ENCODE measurements at places on chromosomes 6 and 20.

DNA sequence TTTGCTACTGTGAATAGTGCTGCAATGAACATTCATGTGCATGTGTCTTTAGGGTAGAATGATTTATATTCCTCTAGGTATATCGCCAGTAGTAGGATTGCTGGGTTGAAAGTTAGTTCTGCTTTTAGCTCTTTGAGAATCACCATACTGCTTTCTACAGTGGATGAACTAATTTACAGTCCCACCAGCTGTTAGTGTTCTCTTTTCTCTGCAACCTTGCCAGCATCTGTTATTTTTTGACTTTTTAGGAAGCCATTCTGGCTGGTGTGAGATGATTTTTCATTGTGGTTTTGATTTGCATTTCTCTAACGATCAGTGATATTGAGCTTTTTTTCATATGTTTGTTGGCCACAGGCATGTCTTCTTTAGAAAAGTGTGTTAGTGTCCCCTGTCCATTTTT, 40.0 kb downstream of the PLG start:
- DNase-seq = no peak

DNA sequence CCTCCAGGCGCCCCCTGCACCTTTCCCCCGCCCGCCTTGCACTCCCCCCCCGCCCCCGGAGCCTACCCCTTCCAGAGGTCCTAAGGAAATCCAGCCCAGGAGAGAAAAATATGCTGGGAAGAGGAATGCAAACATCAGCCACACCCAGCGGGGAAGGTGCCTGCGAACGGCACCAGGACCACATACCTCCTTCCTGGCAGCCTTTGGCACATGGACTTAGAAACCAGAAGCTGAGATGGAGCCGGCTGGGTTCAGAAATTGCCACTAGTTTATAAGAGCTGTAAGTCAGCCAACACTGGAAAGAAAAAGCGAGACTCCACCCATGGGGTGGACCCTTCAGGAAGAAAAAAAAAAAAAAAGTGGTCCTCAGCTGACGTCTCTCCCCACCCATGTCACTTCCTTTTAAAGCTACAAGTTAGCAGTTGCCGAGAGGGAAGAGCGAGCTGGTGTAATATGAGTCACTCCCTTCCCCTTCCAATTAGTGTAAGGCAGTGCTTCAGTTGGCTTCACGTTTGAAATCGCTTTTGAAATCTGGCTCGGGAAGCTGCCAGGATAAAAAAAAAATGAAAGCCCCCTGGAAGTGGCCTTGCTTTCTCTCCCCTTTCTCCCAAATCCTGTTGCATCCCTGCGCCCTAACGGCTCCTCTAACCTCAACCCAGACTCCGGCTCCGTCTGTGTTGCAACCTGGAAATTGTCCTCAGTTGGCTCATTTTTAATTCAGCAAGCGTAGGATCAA, at the start of gene AGPAT4:
Gene AGPAT4, minus strand, starts transcription at position 310 of the 736 bp plus-strand sequence. CDS start 41,848 bp downstream, outside the sequence.
- peak; percentile 98 for DNase-seq

DNA sequence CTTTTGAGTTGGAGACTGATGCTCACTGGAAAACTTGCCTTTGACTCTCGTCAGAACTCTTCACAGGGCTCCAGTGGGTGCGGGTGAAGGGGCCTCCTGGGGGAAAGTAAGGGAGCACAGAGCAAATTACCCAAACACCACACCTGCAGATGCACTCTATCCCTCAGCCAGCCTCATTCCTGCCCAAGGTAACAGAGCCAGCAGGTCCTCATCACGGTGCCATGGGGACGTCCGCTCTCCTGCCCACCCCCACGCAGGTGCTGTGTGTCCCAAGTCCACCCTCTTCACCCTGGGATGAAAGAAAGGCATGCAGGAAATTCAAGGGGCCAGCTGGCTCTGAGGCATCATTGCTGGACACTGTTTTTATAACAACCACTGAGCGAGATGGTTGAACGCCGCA, 269.0 kb downstream of the SMOC2 start:
- no peak for DNase-seq

DNA sequence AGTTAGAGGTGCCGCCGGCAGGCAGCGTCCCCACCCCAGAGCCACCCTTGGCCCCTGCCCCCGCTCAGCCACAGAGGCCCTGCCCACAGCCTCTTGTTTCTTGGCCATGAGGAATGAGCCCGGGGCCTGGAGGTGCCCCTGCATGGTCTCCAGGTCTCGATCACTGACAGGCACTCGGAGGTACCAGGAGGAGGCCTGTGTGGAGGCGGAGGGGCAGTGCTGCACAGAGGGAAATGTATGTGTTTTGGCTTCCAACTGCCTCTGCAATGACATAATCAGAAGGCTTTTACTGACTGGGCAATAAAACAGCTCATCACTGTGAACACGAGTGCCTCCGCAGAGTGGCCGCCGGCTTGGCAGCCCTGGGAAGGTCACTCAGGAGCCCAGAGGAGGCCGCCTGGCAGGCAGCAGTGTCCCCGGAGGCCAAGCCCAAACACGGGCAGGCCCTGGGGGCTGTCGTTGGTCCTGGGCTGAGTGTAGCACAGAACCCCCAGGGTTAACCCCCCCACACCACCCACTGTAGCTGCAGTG, 61.1 kb upstream of the GATA5 start:
- DNase-seq = no peak

DNA sequence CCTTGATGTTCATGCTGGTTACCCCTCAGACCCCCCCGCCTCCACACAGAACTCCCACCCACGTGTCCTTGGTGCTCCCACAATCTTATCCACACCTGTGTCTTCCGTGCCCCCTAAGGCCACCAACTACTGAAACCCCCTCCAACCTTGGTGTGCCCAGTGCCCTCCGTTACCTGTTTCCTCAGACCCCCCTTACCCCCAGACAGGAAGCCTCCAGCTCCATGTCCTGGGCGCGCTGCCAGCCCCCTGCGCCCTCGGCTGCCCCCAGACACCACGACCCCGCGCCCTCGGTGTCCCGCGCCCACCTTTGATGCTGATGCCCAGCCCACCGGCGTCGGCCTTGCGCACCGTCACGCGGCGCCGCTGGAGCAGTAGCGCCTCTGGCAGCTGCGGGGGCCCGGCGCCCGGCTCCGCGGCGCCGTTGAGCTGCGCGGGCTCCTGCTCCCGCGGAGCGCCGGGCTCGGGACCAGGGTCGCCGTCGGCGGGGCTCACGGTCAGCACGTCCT, 504 bp downstream of the SNTA1 start:
- peak; percentile 10 for DNase-seq

GRCh38 chr6:148313488-148313887, 29.1 kb upstream of the SASH1 start:
- no peak for DNase-seq

GRCh38 chr20:45470262-45470931, 844 bp downstream of the WFDC2 start:
- no peak for DNase-seq

DNA sequence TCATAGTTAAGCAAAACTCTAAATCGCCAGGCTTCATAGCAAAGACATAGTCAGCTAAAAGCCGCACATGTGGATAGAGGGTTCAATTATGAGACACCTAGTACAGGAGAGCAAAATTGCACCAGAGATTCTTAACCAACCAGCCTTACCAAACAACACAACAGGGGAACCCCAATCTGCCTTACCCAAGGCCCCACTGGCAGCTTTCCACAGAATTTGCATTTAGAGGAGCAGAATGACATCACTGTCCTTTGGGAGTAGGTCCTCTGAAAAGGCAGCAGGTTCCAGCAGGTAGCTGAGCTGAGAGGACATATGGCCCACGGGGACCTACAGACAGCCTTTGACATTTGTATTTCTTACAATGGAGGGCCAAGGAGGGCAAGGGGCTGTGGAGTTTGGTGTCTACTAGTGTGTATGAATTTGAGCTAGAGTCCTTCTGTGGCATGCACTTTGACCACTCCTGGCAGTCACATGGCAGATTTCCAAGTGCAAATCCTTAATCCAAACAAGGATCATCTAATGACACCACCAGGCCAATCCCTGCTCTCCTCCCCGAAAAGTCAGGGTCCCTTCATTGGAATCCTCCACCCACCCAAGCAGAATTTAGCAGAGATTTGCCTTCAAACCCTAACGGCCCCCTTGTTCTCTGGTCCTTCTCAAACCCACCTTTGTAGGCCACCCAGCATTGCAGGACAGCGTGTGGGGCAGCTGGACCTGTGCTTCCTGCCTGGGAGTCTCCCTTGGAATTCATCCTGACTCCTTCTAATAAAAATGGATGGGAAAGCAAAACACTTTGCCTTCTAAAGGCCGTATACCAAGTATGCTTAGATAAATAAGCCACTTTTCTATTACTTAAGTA, 171.2 kb upstream of the SUPT3H start:
- no peak for DNase-seq

- DNase-seq = no peak
These were observed 2.1 kb downstream of the SERPINB9 start for GRCh38 chr6:2900821-2901644.

DNA sequence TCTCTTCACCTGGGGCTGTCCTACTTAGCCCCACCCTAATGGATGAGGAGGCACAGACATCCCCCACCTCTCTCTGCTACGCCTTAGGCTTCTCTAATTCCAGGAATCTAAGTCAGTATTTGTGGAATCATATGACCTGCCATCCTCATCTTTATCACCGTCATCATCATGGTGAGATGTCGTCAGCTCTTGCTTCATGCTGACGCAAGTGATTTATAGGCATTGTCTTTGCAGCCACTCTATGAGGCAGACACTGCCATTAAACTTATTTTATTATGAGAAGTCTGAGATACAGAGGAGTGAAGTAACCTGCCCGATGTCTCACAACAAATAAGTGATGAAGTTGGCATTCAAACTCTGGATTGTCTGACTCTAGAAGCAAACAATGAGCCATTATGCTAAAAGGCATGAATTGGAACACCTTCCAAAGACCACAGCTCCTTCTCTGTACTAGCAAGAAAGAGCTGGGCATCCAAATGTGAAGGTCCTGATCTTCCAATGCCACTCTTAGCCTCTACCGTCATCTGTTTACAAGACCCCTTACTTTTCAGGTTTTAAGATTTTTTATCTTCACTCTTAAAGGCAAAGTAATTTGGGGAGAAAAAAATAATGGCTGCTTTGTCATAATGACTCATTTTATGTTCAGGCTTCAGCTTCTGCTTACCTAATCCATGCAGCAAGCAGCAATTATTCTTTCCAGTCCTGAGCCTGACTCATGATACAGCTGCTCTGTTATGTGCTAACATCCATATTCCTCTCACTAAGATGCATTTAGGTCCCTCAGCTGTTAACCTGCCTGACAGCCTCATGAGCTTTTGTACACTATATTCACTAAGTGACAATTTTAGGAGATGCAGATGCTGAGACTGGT, 113.7 kb upstream of the BCLAF1 start:
- DNase-seq = peak; percentile 93

GRCh38 chr6:145360865-145361264, 374.5 kb downstream of the EPM2A start:
- DNase-seq = no peak

GRCh38 chr6:133288662-133289061, 47.5 kb downstream of the EYA4 start:
- no peak for DNase-seq

- no peak for DNase-seq
These were observed 109.0 kb downstream of the ZFP64 start for GRCh38 chr20:52082612-52083011.

DNA sequence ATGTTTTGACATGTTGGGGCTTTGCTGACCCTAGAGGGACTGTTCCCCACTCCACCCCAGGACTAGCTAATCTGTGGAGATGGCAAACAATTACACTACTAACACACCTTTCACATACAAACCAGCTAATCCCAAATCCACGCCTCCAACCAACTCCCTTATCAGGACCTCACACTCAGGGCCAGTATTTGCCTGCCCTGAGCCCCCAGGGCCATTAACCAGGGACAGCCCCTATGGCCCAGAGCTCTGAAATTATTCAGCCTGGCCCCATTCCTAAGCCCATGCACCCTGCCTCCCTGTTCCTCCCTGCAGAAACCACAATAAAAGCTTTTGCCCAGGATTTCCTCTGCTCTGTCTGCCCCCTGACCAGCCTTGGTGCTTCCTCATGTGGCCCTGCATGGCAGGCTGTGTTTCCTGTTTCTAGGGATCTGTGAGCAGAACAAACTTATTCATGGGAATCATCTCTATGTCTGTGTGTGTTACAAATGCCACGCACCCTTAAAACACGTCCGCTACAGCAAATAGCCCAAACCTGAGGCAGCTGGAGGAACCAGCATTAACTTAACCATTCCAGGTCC, 121.2 kb downstream of the PXDC1 start:
- DNase-seq = no peak

GRCh38 chr6:107982486-107982885, 24.5 kb upstream of the SEC63 start:
- DNase-seq = no peak

GRCh38 chr6:135037541-135037940, 17.1 kb downstream of the HBS1L start:
- DNase-seq = no peak

DNA sequence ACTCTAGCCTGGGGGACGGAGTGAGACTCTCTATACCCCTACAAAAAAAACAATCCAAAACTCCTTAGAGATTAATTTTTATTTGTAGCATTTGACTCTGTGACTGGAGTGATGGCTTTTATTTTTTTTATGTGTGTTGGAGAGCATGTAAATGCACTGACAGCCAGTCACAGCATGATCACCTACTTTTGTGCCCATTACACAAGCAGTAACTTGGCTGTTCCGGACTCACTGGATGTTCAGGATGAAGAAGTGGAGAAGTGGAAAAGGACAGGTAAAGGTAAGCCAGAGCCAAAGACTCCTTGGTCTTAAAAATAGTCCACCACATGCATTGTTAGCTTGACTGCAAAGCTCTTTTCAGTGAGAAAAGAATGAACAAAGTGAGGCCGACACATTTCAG, 222.6 kb downstream of the FOXC1 start:
- DNase-seq = no peak

DNA sequence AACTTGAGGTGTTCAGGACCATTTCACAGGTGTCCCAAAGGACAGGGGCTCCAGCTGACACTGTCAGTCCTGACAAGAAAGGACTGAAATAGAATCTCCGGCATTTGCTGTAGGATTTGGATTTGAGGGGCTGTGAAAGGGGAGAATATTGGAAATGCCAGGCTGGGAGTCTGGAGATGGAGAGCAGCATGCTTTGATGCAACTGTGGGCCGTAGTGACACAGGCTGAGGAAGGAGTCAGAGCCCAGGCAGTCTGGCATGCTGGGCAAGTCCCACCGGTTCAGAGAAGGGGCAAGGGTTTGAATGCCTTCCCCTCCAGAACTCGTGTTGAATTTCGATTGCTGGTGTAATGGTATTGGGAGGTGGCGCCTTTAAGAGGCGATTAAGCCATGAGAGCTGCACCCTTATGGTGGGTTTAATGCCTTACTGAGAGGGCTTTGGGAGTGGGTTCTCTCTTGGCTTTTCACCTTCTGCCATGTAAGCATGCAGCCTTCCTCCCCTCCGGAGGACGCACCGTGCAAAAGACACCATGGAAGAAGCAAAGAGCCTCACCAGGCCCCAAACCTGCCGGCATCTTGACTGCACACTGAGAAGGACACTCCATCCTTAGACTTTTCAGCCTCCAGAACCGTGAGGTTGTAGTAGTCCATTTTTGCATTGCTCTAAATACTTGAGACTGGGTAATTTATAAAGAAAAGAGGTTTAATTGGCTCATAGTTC, 9.4 kb upstream of the PYGB start:
- peak; percentile 63 for DNase-seq

Measured in fibroblast of skin of right biceps (primary cell).